ENCODE measurements at places on chromosomes 12 and 14. TPM values are rescaled to one million over a fixed set of nuclear protein-coding genes. Genes with fewer than 3 reads are reported as not detected.

Gene NGB
- not detected for total RNA-seq

Gene PMCH
- total RNA-seq, result not detected

Gene CD163
- not detected for total RNA-seq

Gene GYS2
- not detected for total RNA-seq

Gene DDX24
- total RNA-seq, result 149 TPM

Gene FGF23
- total RNA-seq, result not detected

Gene FAM216A
- 6.8 TPM for total RNA-seq

Gene APOF
- not detected for total RNA-seq

Gene GUCY2C
- total RNA-seq, result not detected

DNA sequence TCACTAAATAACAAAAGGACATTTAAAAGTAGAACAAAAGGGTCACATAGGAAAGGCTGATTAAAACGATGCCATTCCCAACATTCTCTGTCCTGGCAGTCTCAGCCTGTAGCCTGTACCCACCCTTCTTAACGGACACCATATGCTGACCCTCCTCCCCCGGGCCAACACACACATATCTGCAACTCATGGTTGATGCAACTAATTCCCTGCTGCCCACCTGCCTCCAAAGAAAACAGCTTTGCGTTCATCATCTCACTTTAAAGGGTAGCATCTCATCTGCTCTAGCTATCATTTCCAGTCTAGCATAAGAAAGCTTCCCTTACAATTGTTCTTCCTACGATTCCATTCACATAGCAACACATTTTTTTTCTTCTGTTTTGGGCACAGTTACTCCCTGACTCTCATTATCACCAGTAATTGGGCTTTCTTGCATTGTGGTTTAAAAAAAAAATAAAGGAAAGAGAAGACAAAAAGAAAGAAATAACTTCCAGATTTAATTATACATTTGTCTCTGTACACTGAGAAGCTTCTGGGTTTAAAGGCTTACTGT lies 92.9 kb downstream of the KCNC2 start:
- DNase-seq, result no peak
- H3K27ac ChIP-seq, result no peak overlapping the region
- peaks cover 16% of the 10 kb centered on the region for H3K27me3 ChIP-seq
- no peak overlapping the region for H3K4me3 ChIP-seq

- no peak overlapping the region for H3K4me3 ChIP-seq
- peaks cover 8% of the 10 kb centered on the region for H3K27me3 ChIP-seq
- H3K36me3 ChIP-seq, result no peaks in the 10 kb centered on the region
- peaks cover 4% of the 10 kb centered on the region for H3K4me1 ChIP-seq
- no peak overlapping the region for H3K27ac ChIP-seq
Measured at GRCh38 chr12:13288501-13288900, 92.0 kb downstream of the EMP1 start.

DNA sequence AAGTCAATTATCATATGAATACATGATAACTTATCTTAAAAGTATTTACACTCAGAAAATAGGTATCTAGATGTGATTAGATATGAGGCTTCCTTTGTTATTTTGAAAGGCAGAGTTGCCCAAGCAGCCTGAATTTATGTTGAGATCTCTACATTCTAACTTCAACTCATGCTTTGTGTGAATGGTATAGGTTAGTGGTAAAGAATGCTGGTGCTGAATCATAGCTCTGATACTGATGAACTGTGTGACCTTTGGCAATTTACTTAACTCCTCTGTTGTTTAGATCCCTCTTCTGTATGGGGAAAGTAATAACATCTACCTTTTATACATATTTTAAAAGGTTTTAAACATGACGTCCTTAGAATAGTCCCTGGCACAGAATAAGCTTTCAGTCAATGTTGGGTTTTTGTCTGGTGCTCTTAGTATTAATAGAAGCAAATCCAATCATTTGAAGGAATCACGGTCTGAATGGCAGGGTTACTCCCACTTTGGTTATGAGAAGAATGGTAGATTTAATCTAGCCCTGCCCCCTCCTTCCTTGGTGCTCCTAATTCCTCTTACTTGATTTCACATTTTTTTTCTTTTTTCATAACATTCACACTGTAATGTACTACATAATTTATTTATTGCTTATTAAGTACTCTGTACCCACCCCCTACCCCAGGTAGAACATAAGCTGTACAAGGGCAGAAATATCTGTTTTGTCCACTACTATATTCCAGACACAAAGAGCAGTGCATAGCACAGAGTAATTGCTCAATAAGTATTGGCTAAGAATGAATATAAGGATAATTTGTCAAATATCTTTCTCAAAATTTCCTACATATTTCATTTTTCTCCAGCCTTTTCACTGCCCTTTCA lies 203.3 kb upstream of the KRR1 start:
- H3K36me3 ChIP-seq, result no peaks in the 10 kb centered on the region
- H3K27ac ChIP-seq, result no peak overlapping the region
- no peak for DNase-seq
- H3K4me3 ChIP-seq, result no peak overlapping the region

DNA sequence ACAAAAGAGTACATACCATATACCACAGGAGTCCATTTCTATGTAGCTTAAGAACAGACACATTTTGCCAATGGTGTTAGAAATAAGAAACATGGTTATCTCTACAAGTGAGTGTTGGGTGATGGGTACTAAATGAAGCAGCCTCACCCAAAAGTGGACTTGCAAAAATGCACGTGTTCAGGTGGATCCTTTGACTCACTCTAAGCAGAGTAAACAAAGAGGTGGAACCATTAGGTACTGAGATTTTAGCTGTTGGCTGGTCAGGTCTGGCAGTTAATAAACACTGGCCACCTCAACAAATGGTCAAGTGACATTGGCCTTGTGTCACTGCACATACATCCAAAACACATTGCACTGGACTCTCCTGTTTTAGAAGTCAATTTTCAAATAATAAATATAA lies 27.6 kb downstream of the EVL start:
- H3K4me3 ChIP-seq, result no peak overlapping the region
- no peak overlapping the region for H3K27ac ChIP-seq
- DNase-seq, result no peak
- peaks cover 19% of the 10 kb centered on the region for H3K4me1 ChIP-seq
- no peaks in the 10 kb centered on the region for H3K27me3 ChIP-seq

DNA sequence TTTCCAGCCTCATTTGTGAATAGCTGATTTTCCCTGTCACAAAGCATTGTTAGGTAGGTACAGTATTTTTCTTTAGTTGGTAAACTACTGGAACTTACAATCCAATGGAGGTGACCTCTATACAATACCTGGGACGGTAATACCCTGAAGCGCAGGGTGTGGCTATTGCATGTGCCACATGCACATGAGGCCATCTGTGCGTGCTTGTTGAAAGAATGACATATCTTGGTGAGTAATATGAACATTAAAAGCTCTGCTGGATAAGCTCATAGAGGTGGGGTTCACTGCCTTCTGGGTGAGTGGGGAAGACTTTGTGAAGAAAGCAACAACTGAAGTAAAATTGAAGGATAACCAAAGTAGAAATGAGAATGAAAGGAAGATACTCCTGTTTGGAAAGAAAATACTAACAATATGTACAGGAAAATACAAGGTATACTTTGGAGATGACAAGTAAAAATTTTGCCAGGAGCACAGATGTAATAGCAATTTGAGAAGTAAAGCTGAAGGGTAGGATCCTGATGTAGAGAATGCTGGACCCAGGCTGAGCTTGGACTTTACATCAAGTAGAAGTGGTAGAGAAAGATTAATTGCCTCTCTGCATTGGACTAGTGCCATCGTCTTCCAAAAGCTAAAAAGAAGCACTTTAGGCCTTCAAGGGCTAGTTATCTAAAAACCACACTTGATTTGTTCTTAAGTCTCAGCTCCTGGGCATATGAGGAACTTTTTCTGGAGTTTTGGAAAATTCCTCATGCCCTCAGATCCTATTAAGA lies 97.1 kb downstream of the SLC38A6 start:
- peaks cover 20% of the 10 kb centered on the region for H3K36me3 ChIP-seq
- DNase-seq, result no peak
- no peak overlapping the region for H3K27ac ChIP-seq
- no peaks in the 10 kb centered on the region for H3K27me3 ChIP-seq
- H3K4me3 ChIP-seq, result no peak overlapping the region

DNA sequence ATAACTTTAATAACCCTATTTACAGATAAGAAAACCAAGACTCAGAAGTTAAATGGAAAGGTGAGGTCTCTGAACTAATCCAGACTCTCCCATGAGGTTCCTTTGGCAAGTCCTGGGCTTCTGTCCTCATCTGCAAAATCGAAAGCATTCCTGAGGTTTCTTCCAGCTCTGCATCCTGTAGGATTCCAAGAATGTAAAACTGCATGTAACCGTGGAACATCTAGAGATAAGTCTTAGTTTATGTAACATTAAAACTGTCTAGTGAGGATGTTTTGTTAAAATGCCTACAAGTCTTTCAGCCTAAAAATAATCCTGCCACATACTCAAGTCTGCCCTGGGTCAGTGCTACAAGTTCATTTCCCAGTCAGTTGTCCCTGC lies 7.3 kb upstream of the ITFG2 start:
- peaks cover 20% of the 10 kb centered on the region for H3K36me3 ChIP-seq
- peak overlapping the region; percentile 82 for H3K27ac ChIP-seq
- no peak for DNase-seq
- peak overlapping the region; percentile 53 for H3K4me3 ChIP-seq
- no peaks in the 10 kb centered on the region for H3K27me3 ChIP-seq
- H3K4me1 ChIP-seq, result peaks cover 39% of the 10 kb centered on the region

DNA sequence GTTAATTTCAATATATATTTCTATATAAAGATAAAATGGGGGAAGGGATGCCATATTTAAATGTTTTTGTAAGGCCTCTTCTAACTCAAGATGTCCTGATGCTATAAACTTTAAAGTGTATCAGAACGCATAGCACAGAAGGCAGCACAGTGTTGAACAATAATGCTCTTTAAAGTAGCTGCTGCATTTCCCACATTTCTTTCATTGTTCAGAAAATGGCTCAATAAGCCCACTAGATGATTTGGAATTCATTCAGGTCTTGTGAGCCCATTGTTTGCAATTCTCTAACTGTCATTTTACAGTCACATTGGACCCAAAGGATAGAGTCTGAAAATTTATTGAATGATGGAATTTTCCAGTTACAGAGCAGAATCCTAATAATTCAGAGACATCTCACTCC lies 64.0 kb upstream of the PCED1B start:
- H3K4me1 ChIP-seq, result peaks cover 19% of the 10 kb centered on the region
- DNase-seq, result no peak
- H3K27ac ChIP-seq, result no peak overlapping the region

GRCh38 chr14:94451826-94452225 lies 774 bp downstream of the SERPINA11 start:
- H3K4me1 ChIP-seq, result no peaks in the 10 kb centered on the region
- DNase-seq, result no peak
- peaks cover 57% of the 10 kb centered on the region for H3K27me3 ChIP-seq

DNA sequence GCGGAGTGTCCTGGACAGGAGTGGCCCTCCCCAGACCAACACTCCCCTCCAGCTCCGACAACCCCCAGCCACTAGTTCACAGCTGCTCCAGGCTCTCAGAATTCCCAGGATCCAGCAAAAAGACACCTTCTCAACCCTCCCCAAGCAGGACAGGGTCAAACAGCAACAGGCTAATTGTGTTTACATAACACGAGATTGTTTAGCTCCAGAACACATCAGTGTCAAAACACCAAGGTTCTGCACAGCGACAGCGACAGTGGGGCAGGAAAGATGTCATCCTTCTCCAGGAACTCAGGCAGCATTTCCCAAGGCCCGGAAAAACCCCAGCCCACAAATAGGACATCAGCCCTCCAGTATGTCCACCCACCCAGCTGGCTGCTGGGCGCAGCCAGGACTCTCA lies 16.5 kb downstream of the ITPK1 start:
- no peak for DNase-seq
- H3K36me3 ChIP-seq, result no peaks in the 10 kb centered on the region
- H3K4me3 ChIP-seq, result no peak overlapping the region
- H3K4me1 ChIP-seq, result no peaks in the 10 kb centered on the region
- no peaks in the 10 kb centered on the region for H3K27me3 ChIP-seq

- H3K4me3 ChIP-seq, result no peak overlapping the region
- no peaks in the 10 kb centered on the region for H3K4me1 ChIP-seq
- peaks cover 3% of the 10 kb centered on the region for H3K27me3 ChIP-seq
- H3K36me3 ChIP-seq, result no peaks in the 10 kb centered on the region
- no peak overlapping the region for H3K27ac ChIP-seq
Measured at GRCh38 chr14:105067140-105067968, 2.1 kb upstream of the GPR132 start.

GRCh38 chr14:58662018-58662417 lies 24.3 kb downstream of the DACT1 start:
- no peaks in the 10 kb centered on the region for H3K36me3 ChIP-seq
- no peak overlapping the region for H3K4me3 ChIP-seq
- peaks cover 40% of the 10 kb centered on the region for H3K4me1 ChIP-seq

DNA sequence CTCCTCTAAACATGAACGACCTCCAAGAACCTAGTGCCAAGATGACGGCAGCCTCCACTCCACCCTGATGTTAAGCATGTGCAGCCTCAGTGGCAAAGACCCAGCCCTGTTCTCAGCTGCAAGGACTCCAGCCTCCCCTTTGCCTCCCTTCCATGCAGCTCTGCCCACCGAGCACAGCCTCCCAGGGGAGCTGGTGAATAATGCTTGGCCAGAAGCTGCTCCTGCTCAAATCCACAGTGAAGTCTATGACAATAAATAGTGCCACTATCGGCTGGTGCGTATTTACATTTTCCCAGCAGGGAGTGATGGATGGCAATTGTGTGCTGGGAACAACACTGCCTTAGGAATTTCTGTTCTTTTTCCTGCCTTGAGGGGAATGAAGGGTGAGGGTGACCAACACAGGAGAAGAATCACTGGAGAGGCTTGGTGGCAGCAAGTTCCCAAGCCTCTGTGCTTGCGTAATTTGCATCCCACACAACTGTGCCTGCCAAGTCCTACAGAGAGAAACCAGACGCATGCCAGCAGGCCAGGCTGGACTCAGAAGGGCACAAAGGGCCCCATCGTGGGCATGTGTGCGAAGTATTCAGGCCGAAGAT lies 29.9 kb upstream of the TC2N start:
- H3K4me1 ChIP-seq, result peaks cover 96% of the 10 kb centered on the region
- no peaks in the 10 kb centered on the region for H3K27me3 ChIP-seq
- H3K4me3 ChIP-seq, result peak overlapping the region; percentile 37
- peaks cover 24% of the 10 kb centered on the region for H3K36me3 ChIP-seq
- no peak for DNase-seq
- peak overlapping the region; percentile 92 for H3K27ac ChIP-seq

DNA sequence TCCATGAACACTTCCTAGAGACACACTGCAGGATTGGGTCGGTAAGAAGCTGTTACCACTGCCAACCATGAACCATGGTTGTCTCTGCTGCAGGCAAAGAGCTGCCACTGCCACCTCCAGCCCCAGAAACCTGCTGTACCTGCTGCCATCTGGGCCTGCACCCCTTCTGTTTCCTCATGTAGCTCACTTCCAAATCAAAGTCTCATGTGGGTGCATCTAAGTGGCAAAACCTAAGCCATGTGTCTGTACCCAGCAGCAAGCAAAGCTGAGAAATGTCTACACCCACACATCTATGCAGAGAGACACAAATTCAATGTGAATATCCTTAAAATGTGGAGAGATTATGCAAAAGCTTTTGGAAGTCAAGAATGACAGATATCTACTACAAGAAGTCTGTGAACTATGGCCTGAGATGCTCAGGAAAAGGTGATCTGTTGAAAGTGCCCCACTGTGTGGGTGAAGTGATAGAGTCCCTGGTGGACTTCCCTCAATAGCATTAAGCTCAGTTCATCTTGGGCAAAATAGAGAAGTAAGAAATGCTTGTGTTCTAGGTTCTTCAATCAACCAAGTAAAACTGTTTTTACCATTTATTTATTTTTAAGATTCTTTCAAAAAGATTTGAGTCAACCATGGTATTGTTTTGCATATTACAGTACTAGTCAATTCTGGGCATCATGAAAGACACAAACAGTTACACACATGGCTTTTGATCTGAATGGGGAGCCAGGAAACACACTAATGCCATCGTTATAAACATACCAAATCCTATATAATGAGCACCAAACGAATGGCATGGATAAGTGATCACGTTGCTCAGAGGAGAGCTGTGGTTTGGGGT lies 64.4 kb downstream of the FOS start:
- no peak for DNase-seq
- H3K4me1 ChIP-seq, result peaks cover 18% of the 10 kb centered on the region
- H3K4me3 ChIP-seq, result no peak overlapping the region
- peaks cover 2% of the 10 kb centered on the region for H3K36me3 ChIP-seq
- H3K27me3 ChIP-seq, result peaks cover 5% of the 10 kb centered on the region

Data from chondrocyte (in vitro differentiated cells).